ENCODE measurements at places on chromosomes 2 and 18. TPM values are rescaled to one million over a fixed set of nuclear protein-coding genes. Genes with fewer than 3 reads are reported as not detected.

GRCh38 chr2:15768615-15769014, 171.7 kb upstream of the MYCN start:
- no peak for DNase-seq

GRCh38 chr18:50776383-50776782, 43.4 kb downstream of the MRO start:
- DNase-seq = no peak

DNA sequence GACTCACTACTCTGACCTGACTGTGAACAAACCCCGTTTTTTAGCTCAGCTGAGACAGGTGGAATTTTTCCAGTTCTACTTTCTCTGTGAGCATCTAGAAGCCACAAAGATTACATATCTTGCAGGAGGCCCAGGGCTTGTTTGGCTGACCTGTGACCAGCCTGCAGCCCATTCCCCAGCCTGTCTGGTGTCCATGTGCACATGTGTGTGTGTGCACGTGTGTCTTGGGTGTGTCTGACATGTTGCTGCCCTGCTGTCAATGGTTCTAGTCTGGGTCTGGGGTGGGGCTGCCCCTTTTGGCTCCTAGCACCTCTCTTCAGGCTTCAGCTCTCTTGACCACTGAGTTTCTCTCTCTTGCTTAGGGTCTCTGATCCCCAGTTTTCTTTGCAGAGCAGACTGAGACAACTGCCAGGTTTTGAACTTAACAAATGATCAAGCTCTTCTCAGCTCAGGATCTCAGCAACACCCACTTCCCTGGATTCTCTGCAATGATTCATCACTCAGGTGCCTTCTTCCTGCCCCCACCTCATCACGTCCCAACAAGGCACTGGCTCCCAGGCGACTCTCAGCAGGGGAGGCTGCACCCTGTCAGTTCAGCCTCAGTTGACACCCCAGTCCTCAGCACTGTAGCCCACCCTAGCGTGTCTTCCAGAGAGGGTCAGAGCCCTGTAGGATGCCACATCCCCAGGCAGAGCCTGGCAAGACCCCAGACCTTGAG, 130.3 kb downstream of the CELF4 start:
- peak; percentile 17 for DNase-seq

DNA sequence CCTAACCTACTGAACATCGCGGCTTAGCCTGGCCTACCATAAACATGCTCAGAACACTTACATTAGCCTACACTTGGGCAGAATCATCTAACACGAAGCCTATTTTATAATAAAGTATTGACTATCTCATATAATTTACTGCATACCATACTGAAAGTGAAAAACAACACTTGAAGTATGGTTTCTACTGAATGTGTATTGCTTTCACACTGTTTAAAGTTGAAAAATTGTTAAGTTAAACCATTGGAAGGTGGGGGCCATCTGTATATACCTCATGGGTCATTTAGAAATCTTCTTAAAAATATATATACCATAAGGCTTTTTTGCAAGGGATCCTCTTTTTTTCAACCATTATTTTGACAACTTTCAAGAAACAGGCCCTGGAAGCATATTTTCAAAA, 16.5 kb downstream of the RNF149 start:
- no peak for DNase-seq

- no peak for DNase-seq
Observed at GRCh38 chr2:216235896-216236295, 126.7 kb downstream of the XRCC5 start.

DNA sequence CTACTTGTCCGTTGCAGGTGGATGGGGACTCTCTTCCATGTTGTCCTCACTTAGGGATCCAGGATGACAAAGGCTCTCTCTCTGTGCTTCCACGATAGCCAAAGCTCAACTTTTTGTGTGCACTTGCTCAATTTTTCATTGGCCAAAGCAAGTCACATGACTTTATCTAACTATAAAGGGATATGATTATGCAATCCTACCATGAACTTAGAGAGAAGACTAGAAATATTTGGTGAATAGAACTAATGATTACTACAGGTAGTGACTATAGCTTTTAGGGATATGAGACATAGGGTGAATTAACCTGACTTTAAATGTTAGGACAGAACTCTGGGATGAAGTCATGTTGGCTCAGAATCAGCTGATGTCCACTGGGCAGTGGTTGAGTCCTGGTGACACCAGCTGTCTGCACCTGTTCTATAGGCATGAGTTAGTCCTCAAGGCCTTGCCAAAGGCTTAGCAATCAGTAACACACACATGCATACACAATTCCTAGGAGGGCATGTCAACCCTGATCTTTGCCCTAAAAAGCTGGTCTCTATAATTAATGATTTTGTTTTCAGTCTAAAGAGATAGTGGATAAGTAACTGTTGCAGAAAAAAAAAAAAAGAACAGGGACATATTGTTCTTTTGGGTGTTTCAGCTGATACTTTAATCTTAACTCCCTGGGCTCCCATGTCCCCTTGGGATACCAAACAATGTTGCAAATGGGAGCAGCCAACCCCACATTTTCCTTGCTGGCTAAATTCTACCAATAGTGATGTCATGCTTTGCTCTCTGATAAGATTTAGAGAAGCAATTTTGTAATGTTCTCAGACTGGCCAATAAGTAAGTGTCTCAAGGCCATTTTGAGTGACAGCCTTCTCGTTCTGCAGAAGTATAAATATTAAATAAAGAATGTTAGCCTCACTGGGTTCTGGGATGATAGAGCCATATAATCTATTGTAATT, 12.5 kb upstream of the HK2 start:
- no peak for DNase-seq

DNA sequence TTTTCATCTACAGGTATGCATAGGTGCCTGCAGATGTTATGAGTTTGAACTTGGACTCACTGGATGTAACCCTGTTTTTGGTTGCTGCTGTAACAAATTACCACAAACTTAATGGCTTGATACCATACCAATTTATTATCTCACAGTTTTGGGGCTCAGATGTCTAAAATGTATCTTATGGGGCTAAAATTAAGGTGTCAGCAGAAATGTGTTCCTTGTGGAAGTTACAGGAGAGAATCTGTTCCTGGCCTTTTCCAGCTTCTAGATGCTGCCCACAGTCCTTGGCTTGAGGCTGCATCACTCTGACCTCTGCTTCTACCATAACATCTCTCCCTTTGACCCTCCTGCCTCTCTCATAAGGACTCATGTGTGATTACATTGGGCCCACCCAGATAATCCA, 47.6 kb downstream of the POLE4 start:
- DNase-seq = no peak

- DNase-seq = peak; percentile 52
Observed at GRCh38 chr18:23131693-23132319, 3.5 kb upstream of the CABLES1 start.

TDRD15 gene
- not detected for polyA plus RNA-seq

DNA sequence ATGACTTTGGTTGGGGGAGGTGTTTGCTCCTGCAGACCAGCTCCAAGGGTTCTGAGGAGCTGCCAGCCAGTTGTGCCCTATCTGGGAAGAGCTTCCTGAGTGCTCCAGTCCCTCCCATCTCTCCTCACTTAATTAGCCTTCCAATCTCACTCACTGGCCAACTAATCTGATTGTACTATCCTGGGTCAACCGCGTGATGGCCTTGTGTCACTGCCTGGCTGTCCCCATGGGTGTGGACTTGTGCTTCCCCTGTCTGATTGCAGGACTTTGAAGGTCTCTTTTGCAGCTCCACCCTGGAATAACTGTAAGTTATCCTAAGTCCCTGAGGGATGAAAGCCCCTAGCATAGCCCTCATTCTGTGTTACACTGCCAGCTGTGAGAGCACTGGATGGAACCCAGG, 65.0 kb downstream of the SLC4A5 start:
- no peak for DNase-seq

GRCh38 chr2:128402911-128403670, 84.4 kb upstream of the HS6ST1 start:
- DNase-seq = no peak

GRCh38 chr18:24071779-24072178, 57.2 kb downstream of the TTC39C start:
- no peak for DNase-seq

CD8B2 gene
- not detected for polyA plus RNA-seq

- DNase-seq = no peak
Observed at GRCh38 chr2:121707344-121707919, 29.2 kb downstream of the NIFK start.

HSBP1L1 gene
- polyA plus RNA-seq = 49.6 TPM

DNA sequence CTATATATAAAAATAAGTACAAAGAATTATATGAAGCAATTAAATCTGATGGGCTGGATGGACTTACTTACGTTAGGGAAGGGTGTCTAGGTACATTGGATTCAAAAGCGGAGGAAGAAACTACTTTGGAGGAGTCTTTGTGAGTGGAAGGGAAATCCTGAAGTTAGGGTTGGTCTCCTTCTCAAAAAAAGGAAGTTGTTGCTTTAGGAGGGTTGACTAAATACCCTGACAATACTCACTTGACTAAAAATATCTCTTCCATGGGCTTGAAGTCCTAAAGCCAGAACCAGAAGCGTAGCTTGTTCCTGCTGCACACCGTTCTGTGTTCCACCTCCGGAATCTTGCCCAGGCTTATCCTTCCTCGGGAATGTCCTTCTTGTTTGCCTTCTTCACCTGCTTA, 143.3 kb upstream of the ZEB2 start:
- no peak for DNase-seq

DNA sequence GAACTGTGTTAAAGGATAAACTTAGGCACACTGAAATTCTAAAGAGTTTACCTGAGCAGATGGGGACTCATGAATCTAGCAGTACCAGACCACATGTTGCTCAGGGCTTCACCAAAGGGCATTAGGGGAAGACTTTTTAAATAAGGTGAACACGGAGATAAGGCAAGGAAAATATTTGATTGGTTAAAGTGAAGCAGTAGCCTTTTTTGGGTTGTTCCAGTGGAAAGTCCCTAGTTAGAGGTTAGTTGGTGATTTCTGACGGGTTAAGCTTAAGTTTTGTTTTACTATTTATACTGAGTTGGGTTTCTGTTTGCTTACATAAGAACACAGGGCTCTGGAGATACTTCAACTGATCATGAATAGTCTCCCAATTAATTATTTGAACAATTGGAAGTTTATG, 722.5 kb downstream of the SOCS6 start:
- no peak for DNase-seq

- no peak for DNase-seq
Observed at GRCh38 chr18:45303026-45303425, 312.2 kb upstream of the SLC14A2 start.

DNA sequence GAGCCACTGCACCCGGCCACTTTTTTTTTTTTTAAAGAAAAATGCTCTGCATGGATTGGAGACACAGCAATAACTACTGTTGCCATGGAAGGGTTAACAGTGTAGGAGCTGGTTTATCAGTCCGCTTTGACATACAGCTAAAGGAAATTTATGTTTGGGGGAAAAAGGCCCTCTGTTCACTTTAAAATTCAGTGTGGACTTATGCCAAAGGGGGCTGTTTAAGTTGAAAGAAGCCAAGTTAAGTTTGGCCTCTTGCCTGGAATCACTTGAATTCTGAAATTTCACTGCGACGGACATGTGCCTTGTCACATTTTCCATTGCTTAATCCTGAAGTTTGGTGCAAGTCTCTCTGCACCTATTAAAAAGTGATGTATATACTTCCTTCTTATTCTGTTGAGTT, 3.1 kb downstream of the KCNE4 start:
- DNase-seq = no peak

CFAP65 gene
- not detected for polyA plus RNA-seq

CABLES1 gene
- 1.00 TPM for polyA plus RNA-seq

GRCh38 chr18:33538418-33539042, 39.5 kb upstream of the ASXL3 start:
- DNase-seq = no peak

DNA sequence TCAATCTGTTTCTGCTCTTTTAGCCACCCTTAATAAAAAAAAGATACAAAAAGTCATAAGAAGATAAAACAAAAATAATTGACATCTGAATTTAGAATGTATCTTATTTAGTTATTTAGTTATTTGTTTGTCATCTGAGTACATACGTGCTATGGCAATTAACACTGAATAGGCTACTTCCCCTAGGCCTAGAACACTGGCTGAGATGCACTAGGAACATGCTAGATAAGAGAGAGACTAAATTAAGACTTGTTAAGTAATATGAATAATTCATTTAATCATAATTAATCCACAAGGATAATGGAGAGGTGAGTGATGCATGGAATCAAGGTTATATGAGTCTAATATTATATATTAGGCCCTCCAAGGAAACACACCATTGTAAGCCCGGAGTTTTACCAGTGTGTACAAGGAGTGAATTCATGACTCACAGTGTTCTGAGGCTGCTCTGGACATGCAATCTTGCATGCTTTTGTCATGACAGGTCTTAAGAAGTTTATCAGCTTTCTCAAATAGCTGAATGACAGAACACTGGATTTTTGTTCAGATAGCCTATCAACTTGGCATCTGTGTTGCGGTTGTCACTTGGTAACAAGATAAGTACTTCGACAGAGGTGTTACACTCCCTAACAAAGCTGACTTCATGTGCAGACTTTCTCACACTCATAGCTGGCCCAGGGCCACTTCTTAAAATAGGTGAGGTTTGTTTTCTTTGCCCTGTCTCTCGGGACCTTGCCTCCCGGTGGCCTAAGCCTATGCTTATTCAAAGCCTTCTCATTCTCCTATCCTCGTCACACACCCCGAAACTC, 5.0 kb upstream of the SERPINB2 start:
- peak; percentile 98 for DNase-seq

- DNase-seq = no peak
Observed at GRCh38 chr2:236671896-236672562, 102.4 kb downstream of the ACKR3 start.

DNA sequence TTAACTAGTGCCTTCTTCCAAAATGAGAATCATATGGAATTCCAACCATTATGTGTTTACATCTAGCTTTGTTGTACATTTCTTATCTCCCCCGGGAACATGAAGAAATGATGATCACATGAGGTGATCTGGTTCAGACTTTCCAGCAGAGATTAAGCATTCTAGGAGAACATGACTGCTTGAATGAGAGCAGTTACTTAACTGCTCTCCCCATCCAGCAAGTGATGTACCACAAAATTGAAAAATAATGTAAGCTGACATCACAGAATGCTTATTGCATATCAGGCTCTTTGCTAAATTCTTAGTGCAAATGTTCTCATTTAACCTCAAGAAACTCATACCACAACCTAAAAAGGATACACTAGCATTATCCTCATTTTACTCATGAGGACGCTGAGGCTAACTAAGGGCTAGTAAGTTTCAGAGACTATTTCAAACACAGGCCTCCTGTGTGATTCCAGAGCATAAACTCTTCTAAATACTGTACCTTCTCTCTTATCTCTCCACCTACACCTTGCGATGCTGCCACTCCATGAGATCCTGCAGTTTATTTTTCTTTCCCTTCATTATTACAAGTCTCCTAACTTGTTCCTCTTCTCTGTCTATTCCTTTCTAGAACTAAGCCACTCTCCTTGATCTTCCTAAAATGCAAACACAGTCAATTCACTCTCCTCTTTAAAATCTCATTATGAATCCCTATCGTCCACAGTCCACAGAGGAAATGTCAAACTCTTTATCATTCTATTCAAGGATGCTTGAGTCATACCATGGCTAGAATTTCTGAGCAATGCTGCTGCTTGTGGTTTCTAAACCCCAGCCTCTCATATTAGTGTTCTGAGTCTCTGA, 1224.8 kb upstream of the ZEB2 start:
- DNase-seq = no peak

All from keratinocyte (primary cell).